AG04449 (cell line): ENCODE measurements at places on chromosomes 7 and 10.

GRCh38 chr10:110918643-110919348 lies at the start of gene BBIP1:
BBIP1 (minus strand) TSS chr10:110919180; CDS start chr10:110918157, 1,023 bp downstream.
- peak; percentile 99 for DNase-seq

DNA sequence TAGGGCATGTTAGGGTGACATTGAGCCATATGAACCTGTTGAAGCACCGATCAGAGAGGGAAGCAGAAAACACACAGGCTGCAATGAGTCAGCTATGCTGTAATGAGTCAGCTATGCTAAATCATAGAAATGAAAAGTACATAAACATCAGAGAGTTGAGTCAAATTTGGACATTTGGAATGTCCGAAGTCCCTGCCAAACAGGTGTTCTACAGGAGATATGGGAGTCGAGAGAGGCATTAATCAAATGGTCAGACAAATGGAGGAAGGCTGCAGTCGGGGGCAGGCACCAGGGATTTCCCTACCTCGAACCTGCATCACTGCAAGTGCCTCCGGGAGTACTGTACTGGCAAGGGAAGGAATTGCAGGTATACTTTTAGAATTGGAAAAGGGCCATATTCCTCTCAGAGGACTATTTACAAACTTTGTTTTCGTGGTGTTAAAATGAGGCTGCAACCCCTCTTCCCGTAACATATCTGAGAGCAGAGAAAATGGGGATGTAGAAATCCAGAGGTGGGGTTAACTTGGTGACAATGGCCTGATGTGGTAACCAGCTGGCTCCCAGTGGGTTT lies 8.8 kb upstream of the ZC3HAV1 start:
- DNase-seq = no peak

DNA sequence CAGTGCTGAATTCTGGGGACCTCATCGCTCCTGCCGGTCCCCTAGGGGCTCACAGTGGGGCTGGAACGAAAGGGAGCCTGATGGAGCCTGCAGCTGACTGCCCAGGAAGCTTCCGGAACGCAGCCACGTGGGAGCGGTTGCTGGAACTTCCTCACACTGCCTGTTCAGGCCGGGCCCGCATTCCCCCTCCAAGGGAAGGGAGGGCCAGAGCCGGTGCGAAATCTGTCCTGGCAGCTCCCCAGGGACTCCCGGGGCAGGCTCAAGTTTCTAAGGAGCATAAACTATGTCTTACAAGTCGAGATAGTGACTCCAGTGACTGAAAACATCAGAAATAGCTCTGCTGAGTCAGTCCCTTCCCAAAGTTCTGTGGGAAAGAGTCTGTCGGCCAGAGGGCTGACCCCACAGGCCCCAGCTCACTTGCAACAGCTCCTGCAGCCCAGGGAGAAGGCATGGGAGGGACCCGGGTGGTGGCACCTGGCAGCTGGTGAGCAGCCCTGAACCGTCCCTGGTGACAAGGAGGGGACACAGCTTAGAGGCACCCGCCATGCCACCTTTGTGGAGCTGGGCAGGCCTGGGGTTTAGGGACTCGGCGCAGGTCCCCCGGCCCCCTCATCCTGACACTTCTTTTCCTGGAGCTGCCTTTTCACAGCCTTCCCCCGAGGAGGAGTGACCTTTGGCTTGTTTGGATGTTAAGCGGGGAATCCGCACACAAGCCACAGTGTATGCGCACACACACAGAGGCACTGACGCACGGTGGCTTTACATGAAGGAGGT lies 47.6 kb downstream of the PDGFA start:
- peak; percentile 89 for DNase-seq

GRCh38 chr10:17412323-17412722 lies 42.1 kb downstream of the ST8SIA6 start:
- DNase-seq = no peak
